Nucleus accumbens (tissue), 56 donors: ENCODE measurements at places on chromosomes 7 and 10.
A peak's percentile ranks its signal among the peaks of the same experiment; 100 is the strongest.

GRCh38 chr10:70816220-70816894, 609 bp downstream of the SGPL1 start:
- peak; percentile 83 for DNase-seq

DNA sequence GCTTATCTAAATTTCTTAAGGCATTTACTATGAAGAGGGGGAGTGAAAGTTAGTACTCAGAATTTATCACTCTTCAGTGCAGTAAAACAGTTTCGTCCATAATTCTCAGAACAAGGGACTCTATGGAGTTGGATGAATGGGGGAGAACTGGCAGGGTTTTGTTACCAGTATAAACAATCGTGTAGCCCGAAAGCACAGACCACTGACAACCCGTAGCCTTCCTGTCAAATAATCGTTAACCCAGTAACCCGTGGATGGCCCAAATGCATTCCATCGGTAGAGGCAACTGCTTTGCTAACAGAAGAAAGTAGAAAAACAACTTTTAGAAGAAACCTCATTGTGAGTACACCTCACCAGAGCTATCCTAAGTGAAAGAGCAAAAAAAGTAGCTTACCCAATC, 583.9 kb downstream of the NXPH1 start:
- no peak for DNase-seq

GRCh38 chr7:18503126-18503866, 7.7 kb downstream of the HDAC9 start:
- DNase-seq = no peak

GRCh38 chr10:44853148-44853734, 57.9 kb upstream of the TMEM72 start:
- DNase-seq = no peak

DNA sequence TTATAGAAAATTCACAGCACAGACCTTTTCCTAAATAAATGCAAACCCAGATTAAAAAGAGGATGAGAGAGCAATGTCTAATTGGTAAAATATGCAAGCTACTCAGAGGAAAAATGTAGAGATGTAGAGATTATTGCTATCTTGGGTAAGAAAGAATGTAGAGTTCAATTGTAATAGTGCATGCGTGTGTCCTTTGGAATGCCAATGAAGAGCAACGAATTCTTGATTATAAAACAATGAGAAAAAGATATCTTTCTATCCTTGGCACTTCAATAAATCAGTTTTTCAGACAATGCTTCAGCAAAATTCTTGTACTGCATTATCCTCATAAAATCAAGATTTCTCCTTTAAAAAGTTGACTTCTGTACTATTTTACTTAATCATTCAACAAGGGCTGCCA, 50.9 kb downstream of the SEMA3D start:
- no peak for DNase-seq

- DNase-seq = no peak
These were observed 48.4 kb upstream of the SEMA3C start for GRCh38 chr7:80967071-80967916.

DNA sequence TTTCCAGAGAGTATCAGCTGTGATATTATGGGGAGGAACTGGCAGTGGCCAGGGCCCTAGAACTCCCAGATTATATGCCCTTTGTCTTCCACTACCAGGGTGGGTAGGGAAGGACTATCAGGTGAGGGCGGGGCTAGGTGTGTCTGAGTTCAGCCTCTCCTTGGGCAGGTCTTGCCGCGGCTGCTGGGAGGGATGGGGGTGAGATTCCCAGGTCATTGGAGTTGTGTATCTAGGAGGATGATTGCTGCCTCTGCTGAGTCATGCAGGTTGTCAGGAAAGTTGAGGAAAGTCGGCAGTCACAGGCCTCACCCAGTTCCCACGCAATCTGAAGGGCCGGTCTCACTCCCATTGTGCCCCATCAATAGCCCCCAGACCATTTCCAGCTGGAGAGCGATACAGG, 185.2 kb downstream of the DKK1 start:
- DNase-seq = no peak

DNA sequence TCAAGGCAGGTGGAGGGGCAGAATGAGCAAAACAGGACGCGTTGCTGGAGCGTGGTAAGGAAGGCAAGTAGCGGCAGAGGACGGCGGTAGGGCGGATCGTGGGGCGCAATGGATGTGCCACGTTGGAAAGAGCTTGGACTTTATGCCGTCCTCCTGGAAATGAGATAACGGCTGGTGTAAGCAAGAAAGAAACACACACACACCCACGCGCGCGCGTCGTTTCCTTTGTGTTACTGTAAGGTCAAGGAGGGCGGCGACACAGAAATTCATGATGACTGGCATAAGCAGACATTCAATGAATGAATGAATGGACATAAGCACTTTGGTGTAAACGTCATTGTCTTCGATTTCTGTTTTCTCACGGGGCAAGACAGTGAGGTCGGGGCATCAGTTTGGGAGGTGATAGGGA, 683 bp upstream of the ENTPD7 start:
- peak; percentile 6 for DNase-seq

GRCh38 chr7:16939161-16939560, 57.4 kb upstream of the AGR3 start:
- DNase-seq = no peak

- no peak for DNase-seq
These were observed 271.9 kb downstream of the ADARB2 start for GRCh38 chr10:1465418-1465911.

- no peak for DNase-seq
These were observed 32.2 kb downstream of the DNAJB12 start for GRCh38 chr10:72322280-72323058.

DNA sequence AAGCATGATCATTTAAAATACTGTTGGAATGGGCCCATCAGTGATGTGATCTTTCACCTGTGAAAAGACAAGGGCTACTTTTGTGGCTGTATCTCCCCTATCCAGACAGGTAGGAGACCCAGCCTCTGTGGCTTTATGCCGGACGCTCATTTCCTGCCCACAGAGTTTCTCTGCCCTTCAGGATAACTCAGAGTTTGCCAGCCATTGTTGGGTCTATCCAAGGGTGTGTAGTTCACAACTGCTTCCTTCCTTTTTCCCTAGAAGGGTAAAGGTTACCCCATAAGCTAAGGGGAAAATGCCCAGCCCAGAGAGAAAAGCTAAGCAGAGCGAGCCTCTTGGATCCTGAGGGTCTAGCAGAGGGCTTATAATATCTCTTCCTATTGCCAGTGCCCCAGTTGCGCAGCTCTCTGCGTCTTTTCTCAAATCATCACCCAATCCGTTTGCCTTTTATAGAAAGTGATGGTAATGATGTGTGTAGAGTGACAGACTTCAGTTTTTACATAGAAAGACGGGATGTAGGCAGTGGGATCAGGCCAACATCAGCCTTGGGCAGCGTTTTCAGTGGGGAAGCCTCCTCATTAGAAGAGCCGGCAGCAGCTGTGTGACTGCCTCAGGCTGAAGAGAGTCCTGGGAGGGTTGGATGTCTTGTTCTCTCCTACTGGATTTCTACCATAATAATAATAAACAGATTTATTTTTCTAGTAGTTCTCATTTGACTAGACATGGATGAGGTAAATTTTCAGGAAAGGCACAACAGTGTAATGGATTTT, 80.5 kb downstream of the MET start:
- DNase-seq = no peak
